Activated CD8-positive, alpha-beta memory T cell treated with anti-CD3 and anti-CD28 coated beads, Interleukin-2, amount 10 ng/mL, durations not matched to agents 7 days and 5 days (primary cell): ENCODE measurements at places on chromosomes 11 and 22. TPM values are rescaled to one million over a fixed set of nuclear protein-coding genes. Genes with fewer than 3 reads are reported as not detected.

- DNase-seq = no peak
- H3K4me3 ChIP-seq = no peak overlapping the region
- peaks cover 22% of the 10 kb centered on the region for H3K4me1 ChIP-seq
Measured at GRCh38 chr22:39631381-39632286, 61.1 kb downstream of the CACNA1I start.

DNA sequence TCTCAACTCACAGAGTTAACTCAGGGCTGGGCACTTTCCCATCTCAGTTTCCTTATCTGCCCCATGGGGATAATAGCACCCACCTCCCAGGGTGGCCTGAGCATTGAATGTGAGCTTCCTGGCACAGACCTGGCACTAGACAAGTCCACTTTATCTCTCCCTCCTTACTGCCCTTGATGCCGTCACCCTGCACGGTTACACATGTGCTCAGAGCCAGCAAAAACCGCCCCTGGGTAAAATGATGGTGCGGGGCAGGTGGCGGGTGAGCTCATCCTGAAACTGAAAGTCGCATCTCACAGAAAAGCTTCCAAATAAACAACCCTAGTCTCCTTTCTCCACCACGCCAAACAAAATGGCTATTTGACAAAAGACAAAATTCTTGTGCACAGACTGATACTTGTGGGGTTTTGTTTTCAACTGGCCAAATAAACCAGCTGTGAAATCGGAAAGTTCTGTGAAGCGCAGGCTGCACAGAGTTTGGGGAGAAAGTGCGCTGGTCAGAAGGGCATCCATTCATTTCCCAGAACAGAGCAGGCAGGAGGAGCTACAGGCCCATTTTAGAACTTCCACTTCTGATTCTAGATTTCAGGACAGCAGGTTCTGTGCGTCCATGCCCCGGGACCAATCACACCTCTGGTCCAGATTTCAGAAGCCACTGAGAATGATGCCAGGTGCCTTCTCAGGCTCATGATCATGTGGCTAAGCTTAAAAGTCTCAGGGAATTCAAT is 138.1 kb downstream of the SHANK2 start:
- no peaks in the 10 kb centered on the region for H3K36me3 ChIP-seq
- peak; percentile 44 for DNase-seq
- no peak overlapping the region for H3K4me3 ChIP-seq
- H3K27ac ChIP-seq = no peak overlapping the region
- H3K4me1 ChIP-seq = peaks cover 6% of the 10 kb centered on the region
- H3K27me3 ChIP-seq = peaks cover 6% of the 10 kb centered on the region

DNA sequence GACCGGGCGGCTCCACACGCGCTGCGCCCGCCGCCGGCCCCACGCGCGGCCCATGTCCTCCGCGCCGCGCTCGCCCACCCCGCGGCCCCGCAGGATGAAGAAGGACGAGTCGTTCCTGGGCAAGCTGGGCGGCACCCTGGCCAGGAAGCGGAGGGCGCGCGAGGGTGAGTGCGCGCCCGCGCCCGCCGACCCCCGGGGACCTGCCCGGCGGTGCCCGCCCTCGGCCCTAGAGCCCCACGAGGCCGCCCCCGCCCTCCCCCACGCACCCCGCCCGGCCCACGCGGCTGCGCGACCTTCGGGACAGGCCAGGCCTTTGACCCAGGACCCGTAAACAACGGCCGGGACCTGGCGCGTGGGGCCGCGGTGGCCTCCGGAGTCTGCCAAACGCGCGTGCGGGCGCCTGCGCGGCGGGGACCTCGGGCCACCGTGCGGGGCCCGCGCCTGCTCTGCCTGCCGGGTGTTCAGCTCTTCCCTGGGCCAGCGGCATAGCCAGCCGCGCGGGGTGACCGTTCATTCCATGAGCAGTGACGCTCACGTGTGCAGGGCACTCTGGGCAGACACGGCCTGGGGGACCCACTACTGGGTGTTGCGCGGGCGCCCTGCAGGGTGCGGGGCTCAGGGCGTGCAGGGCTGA is at the start of gene PARVB:
Gene PARVB, plus strand, starts transcription at position 15 of the 634 bp plus-strand sequence. Its CDS starts 38 bp downstream, at position 53.
- H3K4me3 ChIP-seq = peak within 1 kb of the TSS; percentile 85
- DNase-seq = peak; percentile 46
- peaks cover 4% of the 10 kb centered on the region for H3K36me3 ChIP-seq
- peak within 1 kb of the TSS; percentile 90 for H3K27ac ChIP-seq
- no peaks in the 10 kb centered on the region for H3K27me3 ChIP-seq

Gene NXPE4
- total RNA-seq = not detected

Gene ESAM
- 0.76 TPM for total RNA-seq
